ENCODE measurements at places on chromosomes 7 and 10. TPM values are rescaled to one million over a fixed set of nuclear protein-coding genes. Genes with fewer than 3 reads are reported as not detected.

CEP55 gene
- total RNA-seq, result 49.4 TPM

HMX2 gene
- total RNA-seq, result not detected

SLC29A3 gene
- 2.7 TPM for total RNA-seq

CLCN1 gene
- total RNA-seq, result 0.07 TPM

RBM28 gene
- 46.3 TPM for total RNA-seq

HHEX gene
- 0.12 TPM for total RNA-seq

Data from T-helper 1 cell treated with Interleukin-12 subunit alpha and Interleukin-12 subunit beta and Interleukin-4 antibody, amounts not matched to agents 30 ng/mL and 1 ng/mL, for 36 hours (primary cell).